ENCODE measurements at places on chromosomes 13 and 19. TPM values are rescaled to one million over a fixed set of nuclear protein-coding genes. Genes with fewer than 3 reads are reported as not detected.

TMPRSS9 gene
- not detected for total RNA-seq

DNA sequence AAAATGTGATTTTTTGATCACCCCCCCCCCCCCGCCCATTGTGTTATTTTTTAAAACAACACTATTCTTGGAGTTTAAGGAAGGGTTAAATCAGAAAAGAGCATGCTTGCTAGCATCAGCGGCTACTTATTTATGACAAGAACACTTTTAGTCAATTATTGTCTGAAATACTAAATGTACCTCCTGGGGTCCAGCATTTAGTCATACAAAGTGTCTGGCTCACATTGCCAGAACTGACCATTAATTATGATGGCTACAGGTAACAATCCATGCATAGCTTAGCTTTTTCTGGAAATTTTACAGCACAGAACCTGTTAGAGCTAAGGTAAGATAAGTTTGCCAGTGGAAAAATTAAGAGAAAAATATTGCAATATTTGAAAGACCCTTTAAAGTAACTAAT lies 90.1 kb downstream of the PCDH9 start:
- DNase-seq, result no peak
- no peak overlapping the region for H3K27ac ChIP-seq
- H3K4me1 ChIP-seq, result no peaks in the 10 kb centered on the region
- H3K36me3 ChIP-seq, result no peaks in the 10 kb centered on the region

DNA sequence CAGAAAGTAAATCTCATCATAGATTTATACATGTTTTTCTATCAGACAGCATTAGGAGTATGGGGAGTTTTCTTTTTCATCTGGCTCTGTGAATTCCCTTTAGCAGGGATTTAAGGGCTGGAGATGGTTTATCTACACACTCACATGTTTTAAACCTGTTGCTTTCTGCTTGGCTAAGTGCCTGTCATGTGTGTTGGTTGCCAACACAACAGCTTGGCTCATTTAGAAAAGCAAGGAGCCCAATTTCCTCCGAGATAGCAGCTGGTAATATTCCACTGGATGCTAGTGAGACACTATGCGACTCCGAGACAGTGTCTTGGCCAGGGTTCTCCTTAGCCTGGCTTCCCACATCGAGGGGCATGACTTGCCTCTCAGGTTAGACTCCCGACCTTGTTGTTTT lies 83.3 kb downstream of the KLF5 start:
- DNase-seq, result no peak
- no peaks in the 10 kb centered on the region for H3K36me3 ChIP-seq
- H3K4me3 ChIP-seq, result no peak overlapping the region
- H3K27ac ChIP-seq, result peak overlapping the region; percentile 97

DNA sequence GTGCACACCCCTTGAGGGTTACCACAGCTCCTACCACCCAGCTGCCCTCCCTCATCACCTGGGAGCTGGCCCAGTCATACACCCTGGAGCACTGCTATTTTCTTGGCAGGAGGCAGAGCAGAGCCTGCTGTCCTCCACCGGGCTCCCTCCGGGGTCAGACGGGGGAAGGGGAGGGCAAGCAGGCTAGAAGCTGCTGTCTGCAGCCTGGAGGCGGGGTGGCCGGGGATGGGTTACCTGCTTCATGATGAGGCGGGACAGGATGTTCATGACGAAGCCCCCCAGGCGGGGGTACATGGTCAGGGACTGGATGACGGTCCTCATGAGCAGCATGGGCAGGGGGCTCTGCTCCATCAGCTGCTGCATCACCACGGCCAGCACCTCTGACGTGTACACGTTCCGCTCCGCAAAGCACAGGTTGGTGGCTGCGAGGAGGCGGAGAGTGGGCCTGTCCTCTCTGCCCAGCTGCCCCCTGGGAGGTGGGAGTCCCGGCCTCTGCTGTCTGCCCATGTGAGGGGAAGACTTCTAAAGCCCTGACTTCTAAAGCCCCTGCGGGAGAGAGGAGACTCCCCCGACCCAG lies 2.7 kb upstream of the RSPH6A start:
- no peaks in the 10 kb centered on the region for H3K36me3 ChIP-seq
- peaks cover 7% of the 10 kb centered on the region for H3K4me1 ChIP-seq
- H3K4me3 ChIP-seq, result no peak overlapping the region
- no peak for DNase-seq

- H3K4me3 ChIP-seq, result no peak overlapping the region
- H3K36me3 ChIP-seq, result no peaks in the 10 kb centered on the region
- H3K27ac ChIP-seq, result no peak overlapping the region
- DNase-seq, result no peak
These were observed 542.8 kb upstream of the PCDH9 start for GRCh38 chr13:67772807-67773453.

DNA sequence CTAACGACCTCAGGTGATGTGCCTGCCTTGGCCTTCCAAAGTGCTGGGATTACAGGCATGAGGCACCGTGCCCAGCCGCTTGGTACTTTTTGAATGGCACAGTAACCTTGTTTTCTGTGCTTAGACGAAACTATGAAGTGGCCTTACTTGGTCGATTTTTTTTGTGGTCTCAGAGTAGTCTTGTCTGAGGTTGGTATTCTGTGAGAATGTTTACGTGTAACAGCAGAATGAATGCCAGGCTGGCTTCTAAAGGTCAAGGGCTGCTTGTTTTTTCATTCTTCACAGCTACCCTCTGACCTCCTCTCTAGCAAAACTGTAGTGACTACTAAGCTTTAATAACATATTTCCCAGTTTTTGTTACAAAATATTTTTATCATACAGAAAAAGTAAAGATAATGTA lies 313.3 kb downstream of the GPC6 start:
- no peak overlapping the region for H3K27ac ChIP-seq
- no peak overlapping the region for H3K4me3 ChIP-seq
- no peaks in the 10 kb centered on the region for H3K36me3 ChIP-seq

CLDN10 gene
- total RNA-seq, result 0.83 TPM

PSG3 gene
- total RNA-seq, result not detected

KCTD15 gene
- 25.9 TPM for total RNA-seq

SOX1 gene
- not detected for total RNA-seq

FBXO46 gene
- total RNA-seq, result 4.6 TPM

GRCh38 chr19:4360641-4361151 lies 17.3 kb downstream of the MPND start:
- DNase-seq, result peak; percentile 52
- no peaks in the 10 kb centered on the region for H3K36me3 ChIP-seq
- no peak overlapping the region for H3K4me3 ChIP-seq

DNA sequence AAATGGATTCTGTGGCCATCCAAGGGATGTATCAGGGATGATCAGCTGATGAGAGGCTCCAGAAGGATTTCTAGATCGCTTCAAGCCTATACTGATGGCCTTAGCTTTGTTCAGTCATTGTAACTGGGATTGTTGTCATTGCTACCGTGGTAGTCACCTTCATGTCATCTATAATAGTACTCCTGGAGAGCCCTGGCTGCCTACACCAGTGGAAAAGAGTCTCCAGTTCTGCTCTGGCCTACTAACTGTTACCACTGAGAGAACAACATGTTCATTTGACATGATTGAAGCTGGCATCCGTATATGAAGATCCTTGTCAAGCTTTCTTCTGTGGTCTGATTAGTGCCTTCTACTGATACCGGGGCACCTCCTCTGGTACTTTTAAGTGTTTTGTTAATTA lies 131.3 kb downstream of the B3GLCT start:
- H3K27me3 ChIP-seq, result no peaks in the 10 kb centered on the region
- H3K4me1 ChIP-seq, result no peaks in the 10 kb centered on the region
- no peak overlapping the region for H3K4me3 ChIP-seq

DNA sequence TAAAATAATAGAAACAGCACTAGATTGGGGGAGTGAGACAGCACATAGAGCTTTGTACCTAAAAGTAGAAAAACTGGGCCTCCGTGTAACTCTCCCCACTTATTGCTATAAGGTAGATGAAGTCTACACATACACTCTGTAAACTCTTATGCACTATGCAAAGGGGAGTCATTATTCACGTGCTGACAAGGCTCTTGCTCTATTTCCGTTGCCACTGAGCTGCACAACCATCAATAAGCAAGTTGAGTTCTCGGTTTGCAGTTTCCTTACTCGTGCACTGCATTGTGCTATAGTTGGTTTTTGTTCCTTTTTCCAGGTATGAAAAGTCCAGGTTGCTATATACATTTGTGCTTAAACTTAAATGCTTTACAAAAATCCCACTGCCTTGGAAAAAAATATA lies 294.0 kb upstream of the DACH1 start:
- no peak for DNase-seq
- no peak overlapping the region for H3K27ac ChIP-seq
- H3K4me1 ChIP-seq, result no peaks in the 10 kb centered on the region
- H3K36me3 ChIP-seq, result no peaks in the 10 kb centered on the region

DNA sequence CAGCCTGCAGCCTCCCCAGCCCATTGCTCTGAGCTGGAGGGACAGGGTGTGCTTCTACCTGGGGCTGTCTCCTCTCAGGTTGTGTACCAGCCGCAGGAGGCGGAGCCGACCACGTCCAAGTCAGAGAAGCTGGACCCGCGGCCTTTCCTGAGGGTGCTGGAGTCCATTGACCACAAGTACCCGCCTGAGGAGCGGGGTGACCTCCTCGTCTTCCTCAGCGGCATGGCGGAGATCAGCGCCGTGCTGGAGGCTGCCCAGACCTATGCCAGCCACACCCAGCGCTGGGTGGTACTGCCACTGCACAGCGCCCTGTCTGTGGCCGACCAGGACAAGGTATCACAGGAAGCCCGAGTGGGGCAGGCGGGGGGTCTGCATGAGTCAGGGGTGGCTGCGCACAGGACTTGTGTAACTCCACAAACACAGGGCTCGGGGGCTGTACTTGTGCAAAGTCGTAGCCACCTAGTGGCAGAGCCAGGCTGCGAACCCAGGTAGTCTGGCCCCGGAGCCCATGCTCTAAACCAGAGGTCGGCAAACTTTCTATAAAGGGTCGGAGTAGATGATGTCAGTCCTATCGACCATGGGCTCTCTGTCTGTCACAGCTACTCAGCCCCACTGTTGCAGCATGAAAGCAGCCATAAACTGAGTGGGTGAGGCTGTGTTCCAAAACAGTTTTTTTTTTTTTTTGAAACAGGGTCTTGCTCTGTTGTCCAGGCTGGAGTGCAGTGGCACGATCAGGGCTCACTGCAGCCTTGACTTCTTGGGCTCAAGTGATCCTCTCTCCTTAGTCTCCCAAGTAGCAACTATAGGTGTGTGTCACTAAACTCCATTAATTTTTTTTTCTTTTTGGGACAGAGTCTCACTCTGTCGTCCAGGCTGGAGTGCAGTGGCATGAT lies 8.9 kb downstream of the DHX34 start:
- no peaks in the 10 kb centered on the region for H3K36me3 ChIP-seq
- no peaks in the 10 kb centered on the region for H3K4me1 ChIP-seq

GRCh38 chr13:107284173-107284572 lies 716.2 kb upstream of the ARGLU1 start:
- no peaks in the 10 kb centered on the region for H3K36me3 ChIP-seq
- H3K27me3 ChIP-seq, result no peaks in the 10 kb centered on the region
- H3K27ac ChIP-seq, result no peak overlapping the region

DNA sequence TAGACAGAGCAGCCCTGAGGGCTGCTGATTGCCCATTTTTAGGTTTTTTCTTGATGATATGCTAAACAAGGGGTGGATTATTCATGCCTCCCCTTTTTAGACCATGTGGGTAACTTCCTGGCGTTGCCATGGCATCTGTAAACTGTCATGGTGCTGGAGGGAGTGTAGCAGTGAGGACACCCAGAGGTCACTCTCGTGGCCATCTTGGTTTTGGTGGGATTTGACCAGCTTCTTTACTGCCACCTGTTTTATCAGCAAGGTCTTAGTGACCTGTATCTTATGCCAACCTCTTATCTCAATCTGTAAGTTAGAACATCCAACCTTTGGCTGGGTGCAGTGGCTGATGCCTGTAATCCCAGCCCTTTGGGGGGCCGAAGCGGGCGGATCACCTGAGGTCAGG lies 148.0 kb downstream of the PTPRS start:
- no peak overlapping the region for H3K4me3 ChIP-seq
- no peaks in the 10 kb centered on the region for H3K27me3 ChIP-seq
- H3K36me3 ChIP-seq, result no peaks in the 10 kb centered on the region
- no peak for DNase-seq
- no peak overlapping the region for H3K27ac ChIP-seq
- no peaks in the 10 kb centered on the region for H3K4me1 ChIP-seq

MBD3L3 gene
- total RNA-seq, result not detected

DNA sequence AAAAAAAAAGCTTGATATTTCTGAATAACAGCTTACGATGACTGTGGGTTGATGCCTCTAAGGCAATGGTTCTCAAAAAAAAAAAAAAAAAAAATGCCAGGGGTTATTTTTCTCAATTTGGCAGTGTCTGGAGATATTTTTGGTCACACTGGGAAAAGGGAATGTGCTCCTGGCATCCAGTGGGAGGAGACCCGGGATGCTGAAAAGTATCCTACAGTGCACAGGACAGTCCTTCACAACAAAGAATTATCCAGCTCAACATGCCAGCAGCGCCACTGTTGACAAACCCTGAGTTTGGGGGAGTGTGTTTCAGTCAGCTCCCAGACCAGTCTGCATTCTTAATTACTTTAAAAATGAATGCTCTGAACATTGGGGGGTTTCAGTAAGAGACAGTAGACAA lies 54.5 kb downstream of the FLT3 start:
- no peaks in the 10 kb centered on the region for H3K4me1 ChIP-seq
- H3K36me3 ChIP-seq, result no peaks in the 10 kb centered on the region
- H3K4me3 ChIP-seq, result no peak overlapping the region
- H3K27me3 ChIP-seq, result peaks cover 2% of the 10 kb centered on the region
- DNase-seq, result no peak
- no peak overlapping the region for H3K27ac ChIP-seq

All from hepatocyte (in vitro differentiated cells).